ENCODE measurements at places on chromosomes 11 and 22.

- DNase-seq, result no peak
These were observed 63.5 kb upstream of the PHOX2A start for GRCh38 chr11:72307439-72307838.

GRCh38 chr11:70816156-70816678 is 417.9 kb downstream of the CTTN start:
- no peak for DNase-seq

GRCh38 chr11:47225552-47226400 is 11.0 kb downstream of the DDB2 start:
- DNase-seq, result no peak

DNA sequence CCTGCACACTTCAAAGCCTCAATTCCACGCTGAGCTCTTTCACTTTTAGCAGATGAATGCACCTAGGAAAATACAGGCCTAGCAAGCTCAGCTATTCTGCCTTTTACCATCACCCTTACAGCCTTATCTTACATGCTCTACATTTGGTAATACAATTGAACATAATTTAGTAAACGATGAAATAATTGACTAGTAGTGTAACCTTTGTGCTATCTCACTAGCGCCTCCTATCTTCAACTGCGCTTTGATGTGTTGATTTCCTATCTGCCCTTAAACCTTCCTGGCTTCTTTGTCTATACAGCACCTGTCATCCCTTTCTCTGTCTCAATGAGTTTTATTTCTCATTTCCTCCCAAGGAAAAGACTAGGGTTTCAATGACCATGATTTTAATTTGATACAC is 149.7 kb downstream of the LRRC4C start:
- no peak for DNase-seq

GRCh38 chr11:47499614-47500013 is 50.7 kb upstream of the RAPSN start:
- no peak for DNase-seq

GRCh38 chr22:38479096-38479837 is 11.4 kb downstream of the KDELR3 start:
- no peak for DNase-seq

GRCh38 chr11:14320020-14320419 is 39.0 kb downstream of the RRAS2 start:
- DNase-seq, result no peak

DNA sequence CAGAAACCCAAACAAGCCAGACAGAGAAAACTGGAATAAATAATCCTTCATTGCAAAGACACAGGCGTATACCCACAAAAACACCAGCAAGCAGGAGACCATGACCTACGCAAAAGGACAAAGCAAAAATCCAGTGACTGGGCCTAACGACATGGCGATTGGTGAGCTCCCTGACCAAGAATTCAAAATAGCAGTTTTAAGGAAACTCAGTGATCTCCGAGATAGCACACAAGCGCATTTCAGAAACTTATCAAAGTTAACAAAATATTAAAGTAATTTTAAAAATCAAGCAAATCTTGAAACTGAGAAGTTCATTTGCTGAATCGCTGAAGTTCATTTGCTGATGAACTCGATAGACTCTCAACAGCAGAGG is 27.6 kb downstream of the DBX1 start:
- DNase-seq, result no peak

- DNase-seq, result no peak
These were observed 7.8 kb upstream of the STIP1 start for GRCh38 chr11:64178203-64178602.

- no peak for DNase-seq
These were observed 1.4 kb downstream of the ANO5 start for GRCh38 chr11:22194306-22194705.

DNA sequence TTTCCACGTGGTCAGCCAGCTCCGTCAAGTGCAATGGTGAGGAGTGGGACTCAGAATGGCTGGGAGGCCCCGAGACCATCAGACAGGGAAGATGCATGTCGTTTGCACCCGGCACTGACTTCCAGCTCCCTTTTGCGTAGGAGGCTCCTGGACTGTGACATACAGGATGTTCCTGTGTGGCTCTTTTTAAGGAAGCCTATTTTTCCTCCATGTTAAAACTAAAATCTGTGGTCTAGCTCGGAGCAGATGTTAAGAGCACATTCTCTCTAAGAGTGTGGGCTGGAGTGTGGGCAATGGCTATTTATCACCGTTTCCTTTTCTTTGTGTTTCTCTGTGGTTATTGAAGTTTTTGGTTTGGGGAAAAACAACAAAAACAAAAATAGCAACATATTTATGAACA is 40.9 kb upstream of the AMPD3 start:
- no peak for DNase-seq

DNA sequence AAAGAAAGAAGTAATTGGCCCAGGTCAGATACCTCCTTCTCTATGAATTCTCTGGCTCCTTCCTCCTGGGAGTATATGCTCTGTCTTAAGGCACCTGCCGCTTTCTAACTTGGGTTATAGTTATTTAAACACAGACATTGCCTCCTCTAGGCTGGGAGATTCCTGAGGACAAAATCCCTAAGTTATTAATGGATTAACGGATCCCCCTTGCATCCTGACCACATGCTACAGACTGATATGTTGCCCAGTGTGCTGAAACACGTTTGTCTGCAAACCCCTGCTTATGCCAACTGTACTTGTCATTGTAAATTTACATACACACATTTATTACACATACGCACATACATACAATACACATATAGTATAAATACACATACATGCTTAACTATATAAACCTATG is 35.3 kb downstream of the PACSIN2 start:
- no peak for DNase-seq

GRCh38 chr22:44159221-44159620 is 21.5 kb upstream of the PARVG start:
- no peak for DNase-seq

GRCh38 chr11:73996161-73996747 is 12.6 kb downstream of the UCP3 start:
- DNase-seq, result no peak

DNA sequence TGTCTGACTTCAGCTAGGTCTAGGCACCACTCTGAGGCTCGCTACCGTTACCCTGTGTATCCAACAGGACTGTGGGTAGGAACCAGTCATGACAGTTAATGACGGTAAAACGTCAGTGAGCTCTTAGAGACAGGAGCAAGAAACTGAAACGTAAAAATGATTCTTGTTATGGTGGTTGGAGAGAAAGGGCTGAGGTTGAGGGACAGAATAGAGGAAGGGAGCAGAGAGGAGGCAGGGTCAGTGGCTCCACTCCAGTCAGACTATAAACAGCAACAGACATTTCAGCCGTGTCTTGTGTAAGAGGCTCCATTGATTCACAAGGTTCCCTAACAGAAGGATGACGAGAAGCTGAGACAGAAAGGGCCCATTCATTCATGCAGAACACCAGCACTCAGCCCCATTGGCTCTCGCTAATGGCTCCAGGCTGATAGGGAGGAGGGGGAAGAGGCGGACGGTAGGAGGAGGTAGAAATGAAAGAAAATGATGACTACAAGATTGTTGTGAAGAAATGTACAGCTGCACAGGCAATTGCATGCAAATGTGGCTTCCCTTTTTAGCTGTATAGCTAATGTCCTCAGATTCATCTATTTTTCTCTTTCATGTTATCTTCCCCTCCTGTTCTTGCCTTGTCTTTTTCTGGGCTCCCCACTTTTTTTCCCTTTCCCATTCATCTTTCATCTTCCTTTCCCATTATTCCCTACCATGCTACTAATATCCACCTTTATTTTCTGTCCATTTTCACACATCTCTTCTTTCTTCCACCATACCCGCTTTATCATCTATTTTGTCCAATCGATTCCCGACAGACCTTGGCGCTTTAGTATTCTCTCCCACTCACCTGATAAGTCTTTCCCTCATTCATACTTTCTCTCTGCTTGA is 34.3 kb downstream of the ETS1 start:
- DNase-seq, result no peak

DNA sequence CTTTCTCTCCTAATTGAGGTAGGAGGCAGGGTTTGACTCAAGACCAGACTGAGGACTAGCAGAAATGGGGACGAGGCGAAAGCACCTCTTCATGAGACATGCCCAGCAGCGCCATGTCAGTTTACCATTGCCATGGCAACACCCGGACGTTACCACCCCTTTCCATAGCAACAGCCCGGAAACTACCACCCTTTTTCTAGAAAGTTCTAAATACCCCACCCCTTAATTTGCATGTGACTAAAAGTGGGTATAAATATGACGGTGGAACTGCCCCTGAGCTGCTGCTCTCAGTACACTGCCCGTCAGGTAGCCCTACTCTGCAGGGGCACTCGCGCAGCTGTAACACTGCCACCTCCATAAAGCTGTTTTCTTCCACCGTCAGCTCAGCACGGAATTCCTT is 5.9 kb upstream of the RAC2 start:
- no peak for DNase-seq

DNA sequence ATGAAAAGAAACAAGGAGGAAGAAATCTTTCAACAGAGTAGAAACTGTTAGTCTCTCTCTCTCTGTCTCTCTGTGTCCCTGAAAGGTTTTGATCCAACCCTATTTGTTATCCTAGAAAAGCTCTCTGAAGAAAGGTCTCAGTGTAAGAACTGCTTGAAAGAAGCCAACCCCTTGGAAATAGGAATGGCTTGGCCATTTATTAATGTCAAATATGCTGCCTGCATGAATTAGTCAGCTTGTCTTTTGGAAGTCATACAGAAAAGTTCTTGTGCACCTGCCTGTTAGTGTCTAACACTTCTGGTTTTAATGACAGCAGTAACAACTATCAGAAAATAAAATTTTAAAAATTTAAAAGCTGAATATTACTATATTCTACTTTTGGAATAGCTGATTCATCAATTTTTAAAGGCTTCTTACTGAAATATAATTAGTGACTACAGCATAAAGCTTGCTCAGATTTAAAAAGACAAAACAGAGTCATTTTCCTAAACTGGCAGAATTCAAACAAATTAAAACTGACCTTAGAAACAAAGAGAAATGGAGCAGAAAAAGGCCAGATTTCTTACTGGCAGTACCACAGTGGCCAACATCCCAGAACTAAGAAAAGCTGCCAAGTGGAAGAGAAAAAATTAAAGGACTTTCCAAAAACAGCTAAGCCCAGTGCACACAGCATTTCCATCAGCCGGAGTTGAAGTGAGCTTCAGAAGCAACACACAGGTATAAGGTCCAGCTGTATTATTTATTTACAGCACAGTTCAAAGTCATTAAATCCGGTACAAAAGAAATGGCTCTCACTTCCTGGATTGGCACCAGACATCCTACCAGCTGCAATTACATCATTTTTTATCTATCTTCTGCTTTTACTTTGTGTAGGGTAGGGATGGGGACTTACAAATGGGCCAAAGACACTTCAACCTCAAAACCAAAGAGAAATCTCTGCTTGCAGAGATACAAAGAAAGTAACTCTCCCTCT is 76.3 kb downstream of the PRCP start:
- no peak for DNase-seq

DNA sequence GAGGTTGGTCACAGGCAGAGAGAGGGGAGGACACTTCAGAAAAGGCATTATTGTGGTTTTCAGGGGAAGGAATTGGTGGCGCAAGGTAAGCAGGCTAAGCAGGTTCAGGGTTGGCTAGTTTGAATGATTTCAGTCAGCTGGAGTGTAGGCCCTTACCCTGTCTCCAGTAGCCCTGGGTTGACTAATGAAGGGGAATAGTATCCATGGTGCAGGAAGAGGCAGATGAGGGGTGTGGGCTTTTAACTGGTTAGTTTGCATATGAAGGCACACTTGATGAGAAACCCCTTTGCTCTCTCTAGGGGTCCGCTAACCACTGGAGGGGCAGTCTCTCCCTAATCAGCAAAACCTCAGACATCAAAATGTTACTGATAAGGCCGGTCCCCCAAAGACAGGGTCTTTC is 249.7 kb downstream of the AASDHPPT start:
- no peak for DNase-seq

DNA sequence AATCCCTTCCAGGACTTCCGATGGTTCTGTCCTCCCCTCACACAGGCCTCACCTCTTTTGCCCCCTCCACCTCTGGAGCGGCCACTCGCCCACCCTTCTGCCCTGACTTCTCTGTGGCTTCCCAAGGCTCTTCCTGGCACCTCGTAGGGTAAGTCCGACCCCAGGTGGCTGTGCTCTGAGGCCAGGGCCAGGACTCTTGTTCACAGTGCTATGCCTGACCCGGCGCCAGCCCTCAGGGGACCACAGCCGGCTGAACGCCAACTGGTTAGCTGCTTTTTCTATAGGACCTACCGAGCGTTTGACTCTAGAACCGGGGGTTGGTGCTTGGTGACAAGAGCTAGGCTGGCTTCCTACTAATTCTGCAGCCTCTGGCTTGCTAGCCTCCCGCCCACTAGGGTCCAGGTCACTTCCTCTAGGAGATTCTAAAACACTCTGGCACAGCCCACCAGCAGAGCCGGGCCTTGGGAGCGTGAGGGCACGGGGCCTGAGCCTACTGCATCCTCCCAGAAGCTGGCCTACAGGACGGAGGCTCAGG is 28.4 kb upstream of the KCNQ1OT1 start:
- DNase-seq, result no peak

- DNase-seq, result no peak
These were observed 328.1 kb upstream of the PITPNB start for GRCh38 chr22:28247136-28247535.

- peak; percentile 10 for DNase-seq
These were observed at the start of gene LRRC10B for GRCh38 chr11:61507962-61508861. Gene LRRC10B (plus strand): TSS chr11:61508749. CDS start chr11:61508999, 250 bp downstream.

- DNase-seq, result no peak
These were observed 12.1 kb downstream of the GATD1 start for GRCh38 chr11:765025-765801.

GRCh38 chr11:12540913-12541582 is 133.2 kb upstream of the TEAD1 start:
- no peak for DNase-seq

GRCh38 chr11:7667460-7667859 is 5.8 kb downstream of the CYB5R2 start:
- DNase-seq, result no peak

Measured in stimulated activated CD4-positive, alpha-beta T cell treated with anti-CD3 and anti-CD28 coated beads, Interleukin-1b, Interleukin-23, amount 100 ng/mL, for 24 hours (primary cell).